ENCODE measurements at places on chromosomes 11 and 22.

- peak; percentile 21 for DNase-seq
Measured at GRCh38 chr11:848380-848931, 5.8 kb downstream of the TSPAN4 start.

DNA sequence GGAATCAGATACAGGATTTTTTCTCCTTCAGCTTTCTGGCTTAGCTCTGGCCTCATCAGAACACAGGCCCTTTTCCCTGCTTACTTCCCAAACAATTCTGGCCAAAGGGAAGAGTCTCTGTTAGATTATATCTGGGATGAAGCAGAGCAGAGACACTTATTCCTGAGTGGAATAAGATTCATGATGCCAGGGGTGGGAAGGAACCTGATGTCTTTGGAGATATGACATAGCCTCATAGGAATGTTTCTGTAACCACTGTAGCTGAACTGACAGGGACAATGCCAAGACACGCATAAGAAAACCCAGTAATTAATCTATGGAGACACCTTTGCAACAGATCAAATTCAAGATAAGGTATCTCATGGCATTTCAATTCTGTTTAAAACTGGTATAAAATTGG is 177.1 kb upstream of the RAG2 start:
- DNase-seq, result no peak

DNA sequence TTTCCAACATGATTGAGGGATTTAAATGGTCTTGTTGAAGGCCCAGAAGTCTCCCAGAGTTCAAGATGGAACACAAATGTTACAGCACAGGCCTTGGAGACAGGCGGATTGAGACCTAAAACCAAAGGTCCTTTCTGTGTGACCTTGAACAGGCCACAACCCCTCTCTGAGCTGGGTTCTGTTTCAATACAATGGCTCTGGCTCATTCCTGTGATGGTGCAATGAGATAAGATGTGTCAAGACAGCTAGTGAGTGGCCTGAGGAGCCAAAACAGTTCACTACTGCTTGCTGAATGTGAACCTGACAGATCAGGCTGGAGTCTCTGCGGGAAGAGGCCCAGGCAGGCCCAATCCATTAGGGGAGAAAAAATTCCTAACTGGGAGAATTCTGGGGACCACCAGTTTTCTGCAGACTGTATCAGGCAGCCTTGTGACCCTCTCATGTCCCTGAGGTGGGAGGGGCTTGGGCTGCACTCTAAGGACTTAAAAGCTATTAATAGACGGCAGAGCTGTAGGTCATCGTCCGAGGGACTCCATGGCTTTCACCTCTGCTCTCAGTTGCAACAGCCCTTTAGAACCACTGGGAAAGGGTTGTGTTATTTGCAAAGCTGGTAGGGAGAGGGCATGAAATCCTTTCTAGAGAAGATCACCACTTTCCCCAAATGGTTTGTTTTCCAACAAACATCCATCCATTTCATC is 126.1 kb upstream of the TEAD1 start:
- no peak for DNase-seq

DNA sequence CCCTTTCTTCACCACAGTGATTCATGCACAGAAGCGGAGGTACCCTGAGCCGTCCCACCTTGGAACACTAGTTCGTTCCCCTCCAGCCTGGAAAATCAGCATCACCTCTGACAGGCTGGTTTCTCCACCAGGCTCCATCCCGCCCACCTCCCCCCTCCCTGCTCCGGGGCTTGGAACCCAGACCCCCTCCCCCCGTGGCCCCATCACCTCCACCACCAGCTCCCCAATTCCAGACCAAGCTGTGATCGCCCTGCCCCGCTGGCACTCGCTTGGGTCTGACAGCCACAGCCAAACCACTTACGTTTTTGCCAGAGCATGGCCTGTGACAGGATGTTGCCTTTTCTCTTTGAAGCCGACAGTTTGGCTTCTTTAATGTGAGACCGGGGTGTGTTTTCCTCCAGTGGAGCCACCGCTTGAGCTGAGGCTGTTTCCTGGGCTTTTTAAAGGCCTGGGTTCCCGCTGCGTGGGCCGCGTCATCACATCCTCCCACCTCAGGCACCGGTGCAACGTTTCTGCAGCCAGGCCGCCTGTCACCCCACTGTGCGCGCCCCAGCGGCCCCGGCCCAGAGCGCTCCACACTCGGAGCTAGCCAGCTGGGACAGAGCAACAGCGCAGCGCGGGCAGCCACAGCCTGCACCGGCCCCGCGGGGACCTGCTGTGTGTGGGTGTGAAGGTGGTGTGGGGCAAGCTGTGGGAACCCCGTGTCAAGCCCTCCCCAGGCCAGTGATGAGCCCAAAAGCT is at the start of gene POU2AF1:
TSS of gene POU2AF1 (minus strand) at position 415 of the 741 bp plus-strand sequence. CDS start at position 317, 98 bp downstream.
- DNase-seq, result no peak

DNA sequence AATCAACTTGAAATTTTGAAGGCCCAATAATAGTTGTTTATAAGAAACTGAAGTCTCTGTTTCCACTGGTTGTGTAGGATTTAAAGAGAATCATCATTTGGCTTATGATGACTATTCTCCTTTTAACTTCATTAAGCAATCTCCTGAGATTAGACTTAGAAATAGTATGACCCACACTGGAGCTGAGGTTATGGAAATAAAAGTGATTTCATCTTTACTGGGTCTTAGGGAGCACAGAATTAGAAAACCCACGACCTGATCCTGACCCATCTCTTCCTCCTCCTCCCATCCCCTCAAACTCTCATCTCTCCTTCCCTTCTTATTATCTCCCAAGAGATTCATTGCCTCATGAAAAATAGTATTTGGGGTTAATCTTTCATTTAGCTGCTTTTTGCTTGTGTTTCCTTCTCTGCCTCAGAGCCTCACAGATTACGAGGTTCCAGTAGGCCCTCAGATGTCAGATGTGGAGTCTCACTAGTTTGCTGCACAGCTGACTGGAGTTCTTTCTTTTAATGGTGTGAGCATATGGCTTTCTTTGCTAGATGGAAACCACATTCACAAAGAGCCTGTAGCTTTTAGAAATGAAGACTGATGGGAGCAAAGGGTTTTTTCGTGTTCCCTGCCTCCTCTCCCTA is 85.0 kb downstream of the ALX4 start:
- no peak for DNase-seq

DNA sequence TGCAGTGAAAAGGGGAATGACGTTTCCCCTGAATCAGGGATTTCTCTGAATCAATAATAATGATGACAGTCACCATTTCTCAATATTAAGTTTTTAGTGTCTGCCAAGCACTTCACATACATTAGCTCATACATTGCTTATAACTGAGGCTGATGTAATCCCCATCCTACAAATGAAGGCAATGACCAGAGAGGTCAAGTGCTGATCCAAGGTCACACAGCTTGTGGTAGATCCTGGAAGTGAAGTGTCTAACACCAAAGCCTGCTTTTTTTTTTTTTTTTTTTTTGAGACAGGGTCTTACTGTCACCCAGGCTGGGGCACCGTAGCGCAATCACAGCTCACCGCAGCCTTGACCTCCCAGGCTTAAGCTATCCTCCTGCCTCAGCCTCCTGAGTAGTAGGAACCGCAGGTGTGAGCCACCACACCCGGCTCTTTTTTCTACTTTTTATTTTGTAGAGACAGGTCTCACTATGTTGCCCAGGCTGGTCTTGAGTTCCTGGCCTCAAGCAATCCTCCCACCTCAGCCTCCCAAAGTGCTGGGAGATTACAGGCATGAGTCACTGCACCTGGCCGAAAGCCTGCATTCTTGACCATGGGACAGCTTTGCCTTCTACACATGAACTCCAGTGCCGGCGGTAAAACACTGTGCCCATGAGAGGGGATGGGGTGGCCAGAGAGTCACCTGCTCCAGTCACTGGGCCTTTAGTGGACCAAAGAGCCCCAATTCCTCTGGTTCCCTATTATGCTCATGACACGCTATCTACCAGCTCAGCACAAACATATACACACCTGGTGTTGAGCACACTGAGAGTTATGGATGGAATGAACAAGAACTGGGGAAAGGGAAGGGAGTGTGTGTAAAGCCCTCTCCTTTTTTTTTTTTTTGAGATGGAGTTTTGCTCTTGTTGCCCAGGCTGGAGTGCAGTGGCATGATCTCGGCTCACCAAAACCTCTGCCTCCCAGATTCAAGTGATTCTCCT is 17.4 kb downstream of the ARHGAP1 start:
- no peak for DNase-seq

DNA sequence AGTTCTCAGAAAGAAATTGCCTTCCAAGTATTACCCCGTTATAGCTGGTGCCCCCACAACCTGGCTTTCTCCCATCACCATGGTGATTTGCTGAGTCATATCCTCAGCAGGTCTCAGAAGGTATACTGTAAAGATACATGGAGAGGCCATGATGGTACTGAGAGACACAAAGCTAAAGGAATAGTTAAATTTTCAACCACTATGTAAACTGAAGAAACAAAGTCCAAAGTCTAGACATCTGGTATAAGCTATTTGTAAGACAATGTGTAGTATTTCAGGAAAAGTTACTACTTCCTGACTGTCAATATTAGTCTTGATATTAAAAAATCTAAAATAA is 377.1 kb downstream of the DCDC1 start:
- no peak for DNase-seq
